ENCODE measurements at places on chromosomes 5 and 9. TPM values are rescaled to one million over a fixed set of nuclear protein-coding genes. Genes with fewer than 3 reads are reported as not detected.

DMGDH gene
- 1.8 TPM for total RNA-seq

DNA sequence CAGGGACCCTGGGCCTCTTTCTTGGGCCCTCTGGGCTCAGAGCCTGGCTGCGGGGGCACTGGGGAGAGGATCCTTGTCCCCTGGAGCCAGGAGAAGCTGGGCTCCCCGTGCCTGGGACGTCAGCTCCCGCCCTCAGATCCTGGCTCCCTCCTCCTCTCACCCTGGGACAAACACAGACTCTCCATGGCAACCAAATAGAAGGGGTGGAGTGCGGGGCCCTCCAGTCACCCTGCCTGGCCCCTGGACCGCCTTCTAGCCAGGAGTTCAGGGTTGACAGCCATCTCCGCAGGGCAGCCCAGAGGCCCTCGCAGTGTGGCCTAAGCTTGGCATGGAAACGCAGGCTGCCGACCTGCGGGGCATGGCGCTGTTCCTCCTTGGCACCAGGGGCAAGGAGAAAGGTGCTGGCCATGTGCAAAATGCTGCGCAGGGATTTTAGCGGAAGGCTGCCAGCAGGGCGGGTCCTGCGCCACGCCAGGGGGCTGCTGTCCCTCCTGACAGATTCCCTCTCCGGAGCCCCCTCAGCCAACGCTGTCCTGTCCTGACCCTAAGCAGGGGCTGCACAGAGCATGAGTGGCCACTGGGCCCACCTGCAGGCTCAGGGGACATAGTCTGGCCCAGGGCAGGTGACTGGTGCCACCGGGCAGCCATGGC is 1.0 kb downstream of the ZDHHC11 start:
- DNase-seq = peak; percentile 62

- no peak for DNase-seq
Measured at GRCh38 chr9:121620325-121620673, 31.1 kb upstream of the DAB2IP start.

DNA sequence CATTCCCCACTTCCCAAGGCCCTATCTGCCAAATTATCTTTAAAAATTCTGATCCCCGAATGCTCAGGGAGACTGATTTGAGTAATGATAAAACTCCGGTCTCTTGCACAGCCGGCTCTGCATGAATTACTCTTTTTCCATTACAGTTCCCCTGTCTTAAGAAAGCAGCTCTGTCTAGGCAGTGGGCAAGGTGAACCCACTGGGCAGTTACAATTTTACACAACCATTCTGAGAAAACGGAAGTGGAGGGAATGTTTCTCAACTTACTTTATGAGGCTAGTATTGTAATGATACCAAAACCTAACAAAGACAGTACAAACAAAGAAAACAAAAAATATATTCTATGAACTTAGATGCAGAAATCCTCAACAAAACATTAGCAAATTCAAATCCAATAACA is 100.0 kb downstream of the MCTP1 start:
- DNase-seq = no peak
